ENCODE measurements at places on chromosomes 5 and 9. TPM values are rescaled to one million over a fixed set of nuclear protein-coding genes. Genes with fewer than 3 reads are reported as not detected.

DNA sequence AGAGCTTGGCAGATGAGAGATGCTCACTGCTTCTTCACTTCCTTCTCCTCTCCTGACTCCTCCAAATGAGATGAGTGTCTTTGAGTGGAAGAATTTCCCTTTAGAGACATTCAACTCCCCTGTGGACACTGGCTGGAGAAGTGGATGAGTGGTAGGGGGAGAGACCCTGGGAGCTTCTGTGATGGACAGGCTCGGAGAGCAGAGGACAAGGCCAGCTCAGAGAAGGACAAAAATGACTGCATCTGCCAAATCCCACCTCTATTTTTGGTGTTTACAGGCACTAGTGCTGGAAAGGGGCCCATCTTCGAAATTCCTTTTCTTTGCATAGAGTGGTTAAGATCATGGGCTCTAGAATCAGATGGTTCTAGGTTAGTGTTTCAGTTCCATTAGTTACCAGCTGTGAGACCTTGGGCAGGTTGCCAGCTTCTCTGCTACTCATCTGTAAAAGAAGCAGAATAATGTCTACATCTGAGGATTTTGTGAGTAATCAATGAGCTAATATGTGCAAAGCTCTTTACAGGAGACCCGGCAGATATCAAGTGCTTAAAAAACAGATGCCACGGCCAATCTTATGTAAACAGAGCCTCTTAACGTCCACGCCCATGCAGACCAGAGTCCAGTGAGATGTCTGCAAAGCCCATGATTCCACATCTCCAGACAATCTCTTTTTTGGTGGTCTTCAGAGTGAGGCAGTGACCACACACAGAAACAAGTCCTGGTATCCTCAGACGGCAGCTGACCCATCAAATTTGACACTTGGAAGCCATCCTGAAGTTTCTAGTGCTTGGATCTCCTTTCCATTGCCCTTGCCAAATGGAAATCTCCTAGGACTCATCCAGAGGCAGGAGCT, 13.6 kb upstream of the COL27A1 start:
- no peak for DNase-seq

DNA sequence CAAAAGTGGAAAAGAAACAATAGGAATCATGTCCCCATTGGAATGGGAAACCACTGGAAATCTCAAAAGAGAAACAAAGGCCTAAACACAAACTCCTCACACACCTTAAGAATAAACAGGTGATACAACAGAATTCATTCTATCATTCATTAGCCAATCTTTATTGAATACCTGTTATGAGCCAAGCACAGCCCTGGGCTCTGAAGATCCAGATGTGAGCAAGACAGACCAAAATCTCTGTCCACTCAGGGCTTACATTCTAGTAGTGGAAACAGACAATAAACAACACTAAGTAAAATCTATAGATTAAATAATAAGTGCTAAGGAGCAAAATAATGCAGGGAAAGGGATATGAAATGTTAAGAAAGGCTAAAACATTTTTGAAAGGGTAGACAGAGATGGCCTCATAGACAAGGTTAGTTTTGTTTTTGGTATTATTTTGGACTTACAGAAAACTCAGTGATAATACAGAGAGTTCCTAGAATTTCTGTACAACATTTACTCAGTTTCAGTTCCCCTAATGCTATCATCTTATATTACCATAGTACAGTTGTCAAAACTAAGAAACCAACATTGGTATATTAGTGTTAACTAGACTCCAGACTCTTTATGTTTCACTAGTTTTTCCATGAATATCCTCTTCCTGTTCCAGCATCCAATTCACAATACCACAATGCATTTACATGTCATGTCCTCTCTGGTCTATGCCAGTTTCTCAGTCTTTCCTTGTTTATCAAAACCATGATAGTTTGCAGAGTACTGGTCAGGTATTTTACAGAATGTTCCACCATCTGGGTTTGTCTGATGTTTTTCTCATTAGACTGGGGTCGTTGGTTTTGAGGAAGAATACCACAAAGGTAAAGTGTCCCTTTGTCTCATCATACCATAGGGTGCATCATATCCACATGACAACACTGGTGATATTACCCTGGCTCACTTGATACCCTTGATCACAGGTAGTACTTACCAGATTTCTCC, 103.7 kb downstream of the SIL1 start:
- DNase-seq = no peak

Gene CNTLN
- total RNA-seq = 12.4 TPM

Gene ATG10
- total RNA-seq = 17.9 TPM

Measured in endodermal cell (in vitro differentiated cells).